ENCODE measurements at places on chromosomes 5 and 9. TPM values are rescaled to one million over a fixed set of nuclear protein-coding genes. Genes with fewer than 3 reads are reported as not detected.

GRCh38 chr5:112643339-112643971, 94.2 kb upstream of the APC start:
- DNase-seq, result no peak

MORN5 gene
- total RNA-seq, result not detected

GRCh38 chr5:57986761-57987341, 473.0 kb downstream of the PLK2 start:
- peak; percentile 34 for DNase-seq

DNA sequence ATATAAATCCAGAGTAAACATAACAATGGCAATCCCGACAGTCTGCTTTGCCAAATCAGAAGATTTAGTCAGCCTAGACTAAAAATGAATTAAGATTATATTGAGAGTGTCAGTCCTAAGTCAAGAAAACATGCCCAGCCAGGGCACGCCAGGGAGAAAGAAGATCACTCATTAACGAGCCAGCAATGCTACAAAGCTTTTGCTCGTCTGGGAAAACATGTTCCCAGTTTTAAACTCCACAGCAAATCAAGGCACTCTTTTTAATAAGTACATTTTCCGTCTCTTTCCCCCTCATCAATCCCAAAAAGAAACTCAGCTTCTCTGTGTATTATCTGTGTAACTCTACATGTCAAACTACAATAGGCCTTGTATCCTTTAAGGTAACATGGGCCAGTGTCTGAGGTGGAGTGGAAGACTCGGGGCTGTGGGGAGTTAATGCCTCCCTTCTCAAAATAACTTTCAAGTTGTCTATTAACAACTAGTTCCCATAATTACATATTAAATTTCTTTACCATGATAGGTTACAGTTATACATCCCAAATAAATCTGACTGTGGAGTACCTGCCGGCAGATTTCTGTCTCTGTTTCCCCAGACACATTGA, 40.9 kb downstream of the NFIB start:
- DNase-seq, result no peak

- DNase-seq, result peak; percentile 90
Observed at GRCh38 chr9:99445371-99445891, 223.3 kb downstream of the SEC61B start.

TAF11L10 gene
- not detected for total RNA-seq

GRCh38 chr5:14327624-14328023, 184.5 kb downstream of the TRIO start:
- no peak for DNase-seq

All from IMR-90 (cell line).